ENCODE measurements at places on chromosomes 12 and 14.
A peak's percentile ranks its signal among the peaks of the same experiment; 100 is the strongest.

DNA sequence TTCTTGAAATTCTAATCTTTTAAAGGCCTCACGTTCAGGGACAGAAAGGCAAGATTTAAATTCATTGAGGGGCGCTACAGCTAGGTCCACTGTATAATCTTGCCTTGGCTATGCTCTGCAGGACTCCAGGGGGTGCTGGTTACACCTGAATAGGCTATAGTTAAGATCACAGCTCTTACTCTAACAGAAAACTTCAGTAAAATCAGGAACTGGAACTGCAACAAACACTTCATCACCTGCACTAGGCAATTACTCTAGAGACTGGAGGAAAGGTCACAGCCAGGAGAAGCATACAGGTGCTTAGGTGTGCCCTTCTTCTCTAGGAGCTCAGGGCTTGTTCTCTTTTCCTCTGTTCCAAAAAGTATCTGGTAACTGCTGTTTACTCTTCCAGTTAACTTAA is 20.9 kb downstream of the SLCO1C1 start:
- no peak for DNase-seq

DNA sequence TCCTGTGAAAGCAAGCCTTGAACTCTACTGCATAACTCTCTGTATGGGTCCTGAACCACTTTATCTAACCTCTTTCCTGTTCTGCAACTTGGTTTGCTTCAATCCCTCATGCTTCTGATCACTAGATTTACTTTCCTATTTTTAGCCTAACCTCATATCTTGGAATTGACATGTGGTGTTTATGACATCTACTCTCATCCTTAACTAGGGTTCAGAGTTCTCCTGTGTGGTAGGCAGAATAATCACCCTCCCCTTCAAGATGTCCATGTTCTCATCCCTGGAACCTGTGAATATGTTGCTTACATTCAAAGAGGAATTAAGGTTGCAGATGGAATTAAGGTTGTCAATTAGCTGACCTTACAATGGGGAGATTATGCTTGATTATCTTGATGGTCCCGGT is 67.4 kb upstream of the STXBP6 start:
- DNase-seq, result no peak

DNA sequence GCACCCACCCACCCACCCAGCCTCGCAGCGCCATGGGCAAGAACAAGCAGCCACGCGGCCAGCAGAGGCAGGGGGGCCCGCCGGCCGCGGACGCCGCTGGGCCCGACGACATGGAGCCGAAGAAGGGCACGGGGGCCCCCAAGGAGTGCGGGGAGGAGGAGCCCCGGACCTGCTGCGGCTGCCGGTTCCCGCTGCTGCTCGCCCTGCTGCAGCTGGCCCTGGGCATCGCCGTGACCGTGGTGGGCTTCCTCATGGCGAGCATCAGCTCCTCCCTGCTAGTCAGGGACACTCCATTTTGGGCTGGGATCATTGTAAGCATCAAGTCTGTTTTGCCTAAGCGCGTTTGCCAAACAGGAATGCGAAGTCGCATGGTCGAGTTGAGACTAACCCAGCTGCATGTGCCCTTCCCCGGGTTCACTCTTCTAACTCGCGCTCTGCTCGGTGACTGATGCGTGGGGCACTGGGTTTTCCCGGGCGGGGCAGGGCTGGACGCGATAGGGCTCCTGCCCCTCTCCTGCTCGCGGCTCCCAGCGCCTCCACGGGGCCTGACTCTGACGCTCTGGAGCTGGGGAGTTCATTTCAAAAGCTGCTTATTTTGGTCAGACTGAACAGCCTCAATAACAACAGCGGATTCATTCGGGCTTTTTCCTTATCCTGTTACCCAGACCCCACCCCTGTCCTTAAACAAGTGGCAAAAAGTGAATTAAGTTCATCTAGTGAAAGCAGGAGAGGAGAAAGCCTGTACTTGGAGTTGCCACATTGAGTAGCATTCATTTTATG is 458 bp downstream of the SSPN start:
- DNase-seq, result no peak

- DNase-seq, result no peak
Observed at GRCh38 chr14:25464078-25464477, 414.1 kb upstream of the STXBP6 start.

DNA sequence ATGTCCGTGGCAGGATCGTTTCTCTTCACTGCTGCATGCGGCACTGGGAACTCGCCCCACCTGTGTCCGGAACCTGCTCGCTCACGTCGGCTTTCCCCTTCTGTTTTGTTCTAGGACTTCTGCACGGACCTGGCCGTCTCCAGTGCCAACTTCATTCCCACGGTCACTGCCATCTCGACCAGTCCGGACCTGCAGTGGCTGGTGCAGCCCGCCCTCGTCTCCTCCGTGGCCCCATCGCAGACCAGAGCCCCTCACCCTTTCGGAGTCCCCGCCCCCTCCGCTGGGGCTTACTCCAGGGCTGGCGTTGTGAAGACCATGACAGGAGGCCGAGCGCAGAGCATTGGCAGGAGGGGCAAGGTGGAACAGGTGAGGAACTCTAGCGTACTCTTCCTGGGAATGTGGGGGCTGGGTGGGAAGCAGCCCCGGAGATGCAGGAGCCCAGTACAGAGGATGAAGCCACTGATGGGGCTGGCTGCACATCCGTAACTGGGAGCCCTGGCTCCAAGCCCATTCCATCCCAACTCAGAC is 1.2 kb downstream of the FOS start:
- no peak for DNase-seq

DNA sequence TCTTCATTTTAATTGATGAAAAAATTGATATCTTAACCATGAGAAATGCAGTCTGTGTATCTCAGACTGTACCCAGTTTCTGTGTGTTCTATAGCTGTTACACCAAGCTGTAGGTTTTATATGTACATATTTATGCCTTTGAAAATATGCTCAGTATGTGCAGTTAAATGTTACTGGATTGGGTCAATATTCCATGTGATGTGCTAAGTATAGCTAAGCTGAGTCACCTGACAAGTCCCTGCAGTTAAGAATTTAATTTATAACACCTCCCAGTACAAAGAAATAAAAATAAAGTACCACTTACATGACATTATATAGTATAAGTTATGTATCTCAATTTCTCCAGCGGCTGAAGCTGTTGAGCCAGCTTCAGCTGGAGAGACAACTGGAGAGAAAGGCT is 984.0 kb downstream of the GALC start:
- DNase-seq, result no peak

- DNase-seq, result no peak
Observed at GRCh38 chr12:80033448-80033847, 65.9 kb upstream of the OTOGL start.

GRCh38 chr14:51963286-51963685 is 26.1 kb upstream of the RTRAF start:
- DNase-seq, result no peak

- no peak for DNase-seq
Observed at GRCh38 chr14:47917344-47917954, 242.0 kb upstream of the MDGA2 start.

GRCh38 chr14:34204774-34205173 is 253.9 kb upstream of the EGLN3 start:
- no peak for DNase-seq

GRCh38 chr12:108394196-108394595 is 55.1 kb upstream of the CMKLR1 start:
- no peak for DNase-seq

- DNase-seq, result no peak
Observed at GRCh38 chr12:19171731-19172130, 42.2 kb downstream of the PLEKHA5 start.

GRCh38 chr14:97458255-97458654 is 661.1 kb downstream of the VRK1 start:
- DNase-seq, result no peak

GRCh38 chr12:105554856-105555255 is 224.4 kb downstream of the C12orf75 start:
- no peak for DNase-seq

GRCh38 chr12:42483521-42483790 is 106.1 kb downstream of the PRICKLE1 start:
- DNase-seq, result no peak

DNA sequence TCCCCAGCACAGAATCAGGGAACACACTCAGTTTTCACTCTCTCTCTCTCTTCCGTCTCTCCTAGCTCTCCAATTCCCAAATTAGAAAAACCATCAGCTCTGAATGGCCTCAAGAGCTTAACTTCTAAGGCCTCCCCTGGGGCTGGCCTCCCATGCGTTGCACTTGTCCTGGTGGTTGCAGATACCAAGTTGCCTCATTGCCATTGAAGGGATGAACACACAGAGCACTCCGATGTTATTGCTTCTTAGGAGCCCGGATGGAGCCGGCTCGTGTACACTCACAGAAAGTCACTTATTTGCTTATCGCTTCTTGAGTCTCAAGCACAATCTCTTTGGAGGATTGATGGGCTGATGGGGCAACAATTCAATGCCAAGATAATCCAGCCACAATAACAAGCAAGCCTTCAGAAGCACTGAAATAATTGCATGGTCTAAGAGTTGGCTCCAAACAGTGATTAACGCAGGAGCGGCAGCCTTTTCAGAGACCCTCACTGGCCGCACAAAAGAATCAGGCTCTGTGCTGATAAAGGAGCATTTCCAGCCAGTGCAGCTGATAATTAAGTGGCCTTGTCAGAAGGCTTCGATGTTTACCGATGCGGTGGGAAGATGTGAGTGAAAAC is 175.8 kb upstream of the TMEM132C start:
- DNase-seq, result no peak

- no peak for DNase-seq
Observed at GRCh38 chr12:50162230-50162629, 4.9 kb downstream of the CERS5 start.

DNA sequence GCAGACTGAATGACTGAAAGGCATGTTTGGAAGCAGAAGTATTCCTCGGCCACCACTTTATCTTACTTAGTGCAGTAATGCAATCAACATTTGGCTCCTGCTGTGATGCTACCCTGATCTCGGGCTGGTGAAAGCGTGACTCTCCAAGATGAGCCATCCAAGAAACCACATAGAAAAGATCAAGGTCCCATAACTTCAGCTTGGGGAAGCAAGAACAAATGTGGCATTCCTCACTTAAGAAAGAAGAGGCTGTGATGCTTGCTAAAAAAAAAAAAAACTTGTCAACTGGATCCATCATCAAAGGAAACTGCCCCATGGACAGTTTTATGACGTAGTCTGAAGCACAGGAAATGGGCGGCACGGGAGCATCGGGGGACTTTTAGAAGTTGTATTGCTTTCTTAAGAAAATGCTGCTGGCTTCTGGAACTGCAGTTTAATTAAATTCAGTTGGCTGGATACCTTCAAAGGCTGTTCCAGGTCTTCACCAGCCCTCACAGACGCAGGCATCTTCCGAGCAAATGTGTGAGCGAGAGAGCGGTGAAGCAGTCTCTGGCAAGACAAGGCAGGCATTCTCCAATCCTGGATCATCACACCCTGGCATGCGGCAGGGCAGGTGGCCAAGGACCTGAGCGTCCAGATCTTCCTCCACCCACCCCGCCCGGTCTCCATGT is 38.2 kb upstream of the MAP1LC3B2 start:
- DNase-seq, result no peak

DNA sequence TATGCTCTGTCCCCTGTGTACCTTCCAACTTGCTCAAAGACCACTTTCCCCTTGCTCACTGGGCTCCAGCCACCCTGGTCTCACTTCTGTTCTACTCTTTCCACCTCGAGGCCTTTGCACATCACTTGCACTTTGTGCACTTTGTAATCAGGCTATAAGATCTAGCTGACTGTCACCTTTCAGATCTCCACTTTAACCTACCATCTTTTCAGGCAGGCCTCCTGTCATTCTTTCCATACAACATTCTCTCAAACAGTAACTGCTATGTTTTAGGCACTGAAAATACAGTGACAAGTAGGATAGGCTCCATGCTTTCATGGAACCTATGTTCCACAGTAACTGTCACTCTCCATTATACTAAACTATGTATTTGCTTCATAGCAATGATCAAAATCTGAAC is 14.0 kb downstream of the CPM start:
- no peak for DNase-seq

DNA sequence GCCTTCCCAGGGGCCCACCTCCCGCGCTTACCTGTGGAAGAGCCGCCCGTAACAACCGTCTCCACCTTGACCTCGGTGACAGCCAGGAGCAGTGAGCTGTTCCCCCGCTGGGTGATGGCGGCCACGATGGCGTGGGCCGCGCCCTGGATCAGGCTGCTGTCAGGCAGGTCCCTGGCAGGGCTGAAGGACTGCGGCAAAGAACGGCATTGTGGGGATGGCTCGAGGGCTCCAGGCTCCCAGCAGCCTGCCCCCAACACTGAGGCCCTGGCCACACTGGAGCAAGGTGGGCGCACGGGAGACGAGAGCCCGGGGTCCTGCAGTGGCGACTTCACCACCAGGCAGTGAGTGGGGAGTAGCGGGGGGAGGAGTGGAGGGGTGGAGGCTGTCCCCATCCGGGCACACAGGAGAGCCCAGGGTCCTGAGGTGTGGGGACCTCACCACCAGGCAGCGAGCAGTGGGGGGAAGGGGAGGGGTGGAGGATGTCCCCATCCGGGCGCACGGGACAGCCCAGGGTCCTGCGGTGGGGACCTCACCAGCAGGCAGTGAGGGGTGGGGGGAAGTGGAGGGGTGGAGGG is 25.0 kb downstream of the JAG2 start:
- DNase-seq, result peak; percentile 1

GRCh38 chr12:120693848-120694247 is 6.9 kb downstream of the MLEC start:
- no peak for DNase-seq

GRCh38 chr14:85764822-85765221 is 234.9 kb downstream of the FLRT2 start:
- DNase-seq, result no peak

DNA sequence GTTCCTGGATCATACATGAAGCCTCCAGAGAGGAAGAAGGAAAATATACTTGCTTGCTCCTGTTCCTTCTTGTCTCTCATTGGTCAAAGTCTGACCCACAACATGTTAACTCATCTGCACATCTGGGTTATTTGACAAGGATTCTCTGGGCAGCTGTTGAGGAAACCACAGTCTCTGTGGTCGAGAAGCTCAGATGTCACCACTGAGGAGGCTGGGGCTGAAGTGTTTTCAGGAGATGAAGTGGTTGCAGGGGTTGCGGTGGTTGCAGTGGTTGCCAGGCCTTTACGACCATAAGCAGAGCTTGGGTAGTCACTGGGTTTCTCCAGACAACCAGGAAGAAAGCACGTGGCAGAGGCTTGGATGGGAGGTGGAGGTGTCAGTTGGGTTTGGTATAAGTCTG is 265.0 kb upstream of the LRIG3 start:
- no peak for DNase-seq

DNA sequence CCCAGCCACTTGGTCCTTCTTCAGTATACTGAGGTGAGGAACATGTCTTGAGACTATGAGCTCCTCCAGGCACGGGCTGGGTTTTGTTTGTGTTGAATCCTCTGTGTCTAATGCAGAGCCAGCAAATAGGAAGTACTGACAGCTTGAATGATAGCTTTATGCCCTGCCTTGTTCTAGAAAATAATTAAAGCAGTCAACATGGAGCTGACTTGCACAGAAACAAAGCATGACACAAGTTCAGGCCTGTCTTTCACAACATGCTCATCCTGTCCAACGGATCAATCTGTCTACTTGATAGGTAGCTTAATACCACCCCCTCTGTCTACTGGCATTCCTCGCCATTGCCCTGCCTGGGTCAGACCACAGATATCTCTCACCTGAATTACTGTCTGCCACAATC is 140.9 kb downstream of the ESRRB start:
- no peak for DNase-seq

- DNase-seq, result peak; percentile 31
Observed at GRCh38 chr12:56158926-56159461, 835 bp downstream of the MYL6 start.
